ENCODE measurements at places on chromosomes 1 and 21. TPM values are rescaled to one million over a fixed set of nuclear protein-coding genes. Genes with fewer than 3 reads are reported as not detected.

DNA sequence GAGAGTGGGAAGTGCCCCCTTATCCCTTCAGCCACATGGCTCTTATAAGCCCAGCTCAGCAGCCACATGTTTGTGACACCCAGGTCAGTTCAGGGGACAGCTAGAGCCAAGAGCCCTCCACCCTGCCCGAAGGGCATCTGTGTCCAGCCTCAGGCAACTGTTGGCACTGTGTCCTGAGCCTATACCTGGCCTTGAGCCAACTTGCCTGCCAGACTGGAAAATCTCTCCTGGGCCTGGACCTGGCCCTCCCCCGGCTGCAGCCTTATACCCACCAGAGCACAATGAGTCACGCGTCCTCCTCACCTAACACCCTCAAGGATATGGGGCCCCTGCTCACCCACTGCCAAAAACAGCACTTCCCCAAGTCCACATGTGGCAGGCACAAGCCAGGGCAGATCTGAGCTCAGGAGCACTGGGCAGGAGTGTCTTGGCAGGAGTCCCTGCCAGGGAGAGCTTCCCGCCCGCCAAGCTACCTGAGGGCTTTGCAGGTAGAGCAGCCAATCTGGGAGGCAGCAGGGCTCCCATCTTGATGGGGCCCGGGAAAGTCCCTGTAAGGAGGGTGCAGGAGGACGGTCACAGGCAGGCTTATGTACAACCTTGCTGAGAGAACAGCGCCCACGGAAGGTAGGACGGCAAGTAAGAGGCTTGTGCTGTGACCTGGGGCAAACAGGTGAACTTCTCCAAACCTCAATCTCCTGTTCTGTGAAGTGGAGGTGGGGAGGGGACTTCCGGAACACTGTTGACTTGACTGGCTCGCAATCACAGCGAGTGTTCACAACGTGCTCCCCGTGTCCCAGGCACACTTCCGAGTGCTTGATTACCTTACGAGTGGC is 19.8 kb upstream of the HSPG2 start:
- no peak for DNase-seq

DNA sequence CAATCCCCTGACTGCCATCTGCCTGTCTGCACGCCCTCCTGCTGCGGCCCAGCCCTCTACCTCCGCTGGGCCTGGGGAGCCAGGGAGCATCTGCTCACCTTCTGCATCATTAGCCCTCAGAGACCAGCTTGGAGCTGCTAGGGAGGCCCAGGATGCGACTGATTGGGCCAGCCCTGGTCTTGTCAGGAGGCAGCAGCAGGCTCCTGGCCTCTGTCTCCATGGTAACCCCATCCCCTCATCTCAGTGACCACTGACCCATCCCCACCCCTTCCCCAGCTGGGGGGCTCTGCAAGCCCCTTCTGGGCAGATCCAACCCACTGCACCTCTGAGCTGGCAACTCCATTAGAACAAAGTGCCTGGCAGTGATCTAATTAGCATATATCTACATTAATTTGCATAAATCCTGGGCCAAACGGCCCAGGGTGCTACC is 37.7 kb downstream of the NKAIN1 start:
- no peak for DNase-seq

DNA sequence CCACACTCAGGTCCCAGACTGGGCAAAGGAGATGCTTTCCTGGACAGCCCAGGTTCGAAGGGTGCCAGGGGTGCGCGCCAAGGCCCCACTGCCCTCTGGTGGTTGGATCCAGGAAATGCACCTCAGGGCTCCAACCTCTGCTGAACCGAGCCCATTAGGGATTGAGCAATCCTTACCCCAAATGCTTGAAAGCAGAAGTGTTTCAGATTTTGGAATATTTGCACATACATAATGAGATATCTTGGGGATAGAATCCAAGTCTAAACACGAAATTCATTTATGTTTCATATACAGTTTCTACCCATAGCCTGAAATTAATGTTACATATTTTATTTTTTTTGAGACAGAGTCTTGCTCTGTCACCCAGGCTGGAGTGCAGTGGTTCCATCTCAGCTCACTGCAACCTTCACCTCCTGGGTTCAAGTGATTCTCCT is 57.4 kb downstream of the SLC9A1 start:
- peak; percentile 84 for DNase-seq

GRCh38 chr1:39398278-39399021 is 93.0 kb upstream of the BMP8A start:
- no peak for DNase-seq

DNA sequence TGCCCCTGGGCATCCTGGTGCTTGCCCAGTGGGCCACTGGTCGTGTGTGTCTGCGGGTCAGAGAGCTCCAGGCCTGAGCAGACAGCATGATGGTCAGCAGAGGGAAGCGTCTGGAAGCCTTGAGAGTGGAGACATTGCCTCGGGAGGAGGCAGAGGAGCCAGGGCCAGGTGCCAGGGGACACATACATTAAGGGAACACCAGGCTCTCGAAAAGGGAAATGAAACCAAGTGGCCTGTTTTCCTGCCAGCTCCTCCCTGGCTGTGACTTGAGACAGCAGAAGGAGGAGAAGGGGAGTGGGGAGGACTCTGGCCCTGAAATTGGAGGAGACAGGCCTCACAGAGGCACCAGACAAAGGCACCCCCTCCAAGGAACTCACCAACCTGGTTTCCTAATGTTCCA is 62.4 kb upstream of the LRP8 start:
- DNase-seq = no peak

DNA sequence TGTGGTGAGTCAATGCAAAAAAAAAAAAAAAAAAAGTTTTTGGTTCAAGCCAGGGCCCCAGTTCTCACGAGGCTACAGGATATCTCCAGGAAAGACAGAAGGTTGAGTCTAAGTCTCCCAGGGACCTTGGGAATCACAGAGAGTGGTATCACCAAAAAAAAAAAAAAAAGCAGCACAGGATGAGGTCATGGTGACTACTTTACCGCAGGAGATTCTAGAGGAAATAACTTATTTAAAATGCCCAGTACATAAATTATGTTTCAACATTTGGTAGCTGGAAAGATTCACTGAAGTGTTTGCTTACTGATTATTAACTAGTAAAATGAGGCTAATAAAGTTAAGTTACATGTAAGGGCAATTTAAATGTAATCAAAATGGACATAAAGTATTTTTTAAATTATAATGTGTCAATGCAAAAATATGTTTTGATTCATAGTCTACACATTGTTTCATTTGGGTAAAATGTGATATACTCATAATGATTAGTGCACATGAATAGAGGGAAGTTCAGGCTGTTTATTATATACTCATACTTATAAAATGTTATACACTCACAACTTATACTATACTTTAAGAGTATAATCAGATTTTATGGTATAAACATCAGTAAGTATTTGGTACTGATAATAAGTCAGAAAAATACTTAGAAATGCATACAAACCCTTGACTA is 84.1 kb downstream of the PLPPR5 start:
- no peak for DNase-seq

GRCh38 chr1:116667078-116667574 is 407 bp downstream of the IGSF3 start:
- no peak for DNase-seq

- no peak for DNase-seq
Observed at GRCh38 chr1:168271636-168272035, 9.0 kb upstream of the TBX19 start.

Gene CCDC185
- not detected for total RNA-seq

DNA sequence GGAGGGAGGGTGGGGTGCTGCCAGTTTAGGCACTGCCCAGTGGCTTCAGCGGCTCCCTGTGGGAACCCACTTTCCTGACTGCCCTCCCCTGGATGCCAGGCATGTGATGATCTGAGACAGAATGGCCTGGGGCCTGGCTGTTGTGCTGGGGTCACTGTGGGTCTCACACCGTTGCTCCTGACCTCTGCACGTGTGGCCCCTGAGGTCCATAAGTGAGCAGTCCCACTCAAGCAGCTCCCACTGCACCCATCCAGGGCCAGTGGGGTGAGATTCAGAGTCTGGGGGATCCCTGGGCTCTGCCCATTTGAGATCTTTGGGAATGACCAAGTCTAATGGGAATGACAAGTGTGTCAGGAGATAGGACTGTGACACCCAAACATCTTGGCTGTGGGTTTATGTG is 18.0 kb downstream of the PODN start:
- no peak for DNase-seq

GRCh38 chr1:39431927-39432326 is 59.5 kb upstream of the BMP8A start:
- DNase-seq = no peak

Measured in type B pancreatic cell (in vitro differentiated cells).